Stimulated activated CD8-positive, alpha-beta memory T cell treated with anti-CD3 and anti-CD28 coated beads, Interleukin-4, amount 100 ng/mL, for 1 hour (primary cell): ENCODE measurements at places on chromosomes 3 and 15.

GRCh38 chr3:174111776-174112175, 714.2 kb downstream of the NLGN1 start:
- no peak for DNase-seq

- no peak for DNase-seq
Measured at GRCh38 chr3:168859143-168859542, 763.4 kb upstream of the GOLIM4 start.

DNA sequence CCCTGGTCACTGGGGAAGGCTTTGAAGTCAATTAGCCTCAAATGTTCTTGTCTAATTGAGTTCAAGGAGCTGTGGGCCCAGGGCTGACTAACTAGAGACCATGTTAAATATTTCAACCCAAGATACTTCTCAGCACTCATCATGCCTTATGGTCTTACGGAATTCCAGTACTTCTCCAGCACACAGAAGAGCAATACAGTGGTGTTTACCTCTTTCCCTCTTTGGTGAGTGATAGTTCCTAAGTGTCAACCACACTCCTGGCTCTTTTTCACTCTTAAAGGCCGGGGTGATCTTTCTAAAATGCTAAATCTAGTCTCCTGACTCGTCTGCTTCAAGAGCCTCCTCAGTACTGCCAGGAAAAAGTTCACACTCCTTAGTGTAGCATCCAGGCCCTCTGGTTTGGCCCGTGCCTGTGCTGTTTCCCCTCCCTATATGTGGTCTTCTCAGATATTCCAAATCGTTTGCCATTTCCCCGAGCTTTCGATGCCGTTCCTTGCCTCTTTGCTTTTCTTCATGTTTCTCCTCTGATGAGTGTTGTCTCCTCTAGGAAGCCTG, 4.7 kb downstream of the MYZAP start:
- DNase-seq, result no peak

GRCh38 chr15:49987198-49987785, 131.7 kb downstream of the ATP8B4 start:
- no peak for DNase-seq

GRCh38 chr15:68834346-68834745, 13.7 kb upstream of the ANP32A start:
- DNase-seq, result no peak

- DNase-seq, result no peak
Measured at GRCh38 chr15:46386356-46386755, 751.5 kb downstream of the SQOR start.

DNA sequence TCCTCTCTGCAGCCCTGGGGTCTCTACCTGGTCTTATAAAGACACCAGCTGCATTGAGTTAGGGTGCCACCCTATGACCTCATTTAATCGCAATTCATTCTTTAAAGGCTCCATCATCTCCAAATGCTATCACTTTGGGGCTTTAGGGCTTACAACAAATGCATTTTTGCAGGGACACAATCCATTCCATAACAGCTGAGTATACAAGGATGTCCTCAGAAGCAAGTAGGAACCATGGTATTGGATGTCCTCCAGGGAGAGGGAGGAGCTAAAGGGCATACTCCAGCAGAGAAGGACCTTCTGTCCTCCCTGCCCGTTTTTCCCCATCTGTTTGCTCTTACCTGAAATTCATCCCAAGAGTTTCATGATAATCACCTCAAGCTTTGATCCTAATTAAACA, 30.3 kb downstream of the UMPS start:
- no peak for DNase-seq

GRCh38 chr3:4718179-4718736, 225.1 kb downstream of the ITPR1 start:
- no peak for DNase-seq
